ENCODE measurements at places on chromosomes 6 and 20. TPM values are rescaled to one million over a fixed set of nuclear protein-coding genes. Genes with fewer than 3 reads are reported as not detected.

DNA sequence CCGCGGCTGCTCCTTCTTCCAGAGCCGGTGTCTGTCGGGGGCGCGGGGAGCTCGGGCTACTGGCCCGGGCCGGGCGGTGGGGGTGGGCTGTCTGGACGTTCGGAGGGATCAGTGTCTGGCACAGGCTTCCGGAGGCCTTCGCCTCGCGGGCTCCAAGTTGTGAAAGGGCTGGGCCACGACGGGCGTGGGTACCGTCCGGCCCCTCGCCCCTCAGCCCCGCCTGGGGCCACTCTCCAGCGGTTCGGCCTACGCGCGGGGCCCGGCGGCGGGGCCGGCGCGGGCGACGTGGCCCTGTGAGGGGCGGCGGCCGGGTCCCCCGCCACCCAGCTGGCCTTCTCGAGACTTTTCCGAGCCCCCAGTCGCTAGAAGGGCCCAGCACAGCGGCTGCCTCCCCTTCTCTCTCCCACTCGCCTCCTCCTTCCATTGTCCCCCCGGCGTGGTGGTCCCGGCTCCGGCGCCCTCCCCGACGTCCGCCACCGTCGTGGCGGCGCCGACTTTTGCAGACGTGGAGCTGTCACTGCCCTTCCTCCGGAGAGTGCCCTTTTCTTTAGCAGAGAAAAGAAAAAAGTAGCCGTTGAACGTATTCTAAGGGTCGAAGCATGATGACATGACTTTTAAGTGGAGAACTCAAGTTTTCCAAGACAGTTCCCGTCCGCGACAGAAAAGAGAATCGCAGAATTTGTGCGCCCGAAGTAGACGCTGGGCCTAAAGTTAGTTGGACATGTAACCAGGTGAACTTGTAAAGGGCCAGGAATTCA lies 571 bp downstream of the ITCH start:
- peak; percentile 20 for DNase-seq

GRCh38 chr6:112180095-112180820 lies 74.1 kb downstream of the LAMA4 start:
- peak; percentile 80 for DNase-seq

The RHAG gene
- not detected for total RNA-seq

- DNase-seq, result no peak
Measured at GRCh38 chr6:168708526-168708925, 267.5 kb downstream of the SMOC2 start.

The PPP1R3G gene
- 0.18 TPM for total RNA-seq

DNA sequence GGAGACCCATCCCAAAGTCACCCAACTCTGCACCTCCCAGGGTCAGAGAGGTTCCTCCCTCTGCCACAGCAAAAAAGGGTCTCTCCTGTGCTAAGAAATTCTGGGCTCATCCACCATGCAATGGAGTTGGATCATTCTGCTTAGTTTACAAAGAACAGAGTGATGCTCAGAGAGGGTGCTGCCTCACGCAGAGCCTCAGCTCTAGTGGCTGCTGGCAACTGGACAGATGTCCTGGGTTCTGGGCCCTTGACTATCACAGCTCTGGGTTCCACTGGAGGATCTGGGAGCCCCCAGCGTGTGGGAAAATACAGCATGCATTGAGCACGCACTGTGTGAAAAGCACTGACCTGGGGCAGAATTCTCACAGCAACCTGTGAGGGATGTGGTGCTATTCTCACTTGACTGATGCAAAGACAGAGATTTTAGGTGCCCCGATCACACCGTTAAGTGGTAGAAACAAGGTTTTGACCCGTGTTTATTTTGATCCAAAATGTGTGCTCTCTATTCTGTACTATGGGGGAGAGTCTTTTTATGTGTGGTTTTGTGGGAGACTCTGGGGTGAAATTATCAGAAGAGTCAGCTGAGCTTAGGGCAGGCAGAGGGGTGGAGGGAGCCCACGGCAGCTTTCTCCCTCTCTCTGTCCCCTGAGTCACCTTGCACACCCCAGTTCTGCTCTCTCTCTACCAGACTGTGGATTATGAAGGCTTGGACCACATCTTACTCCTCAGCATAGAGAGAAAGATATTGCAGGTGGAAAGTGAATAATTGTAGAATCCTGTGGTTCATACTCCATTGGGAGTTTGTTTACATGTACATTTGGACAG lies 19.9 kb downstream of the TREML4 start:
- DNase-seq, result no peak

DNA sequence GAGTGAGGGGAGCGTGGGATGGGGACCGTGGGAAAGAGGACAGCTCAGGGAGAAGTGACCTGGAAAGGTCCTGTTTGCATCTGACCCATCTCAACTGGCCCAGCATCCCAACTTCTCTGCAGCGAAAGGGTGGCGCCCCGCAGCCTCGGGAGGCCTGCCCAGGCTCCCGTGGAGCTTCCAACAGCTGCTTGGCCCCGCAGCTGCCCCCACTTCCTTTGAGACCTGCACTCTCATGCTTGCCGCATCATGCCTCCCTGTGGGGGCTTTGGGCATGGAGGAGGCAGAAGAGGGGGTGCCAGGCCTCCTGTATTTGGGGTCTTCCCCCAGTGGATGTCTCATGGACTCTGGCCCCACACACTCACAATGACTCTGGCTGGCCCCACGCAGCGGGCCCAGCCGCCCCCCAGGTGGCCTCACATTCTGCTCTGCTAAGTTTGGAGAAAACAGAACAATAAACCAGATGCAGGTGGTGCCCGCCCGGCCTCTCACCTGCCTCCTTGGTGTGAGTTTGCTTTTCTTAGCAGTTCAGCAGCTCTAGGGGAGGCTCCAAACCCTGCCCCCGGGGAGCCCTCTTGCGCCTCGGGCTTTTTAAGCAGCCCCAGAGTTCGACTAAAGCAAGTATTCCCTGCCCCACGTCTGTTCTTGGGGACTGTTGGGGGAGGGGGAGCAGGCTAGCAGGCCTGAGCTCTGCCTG lies 40.7 kb downstream of the CPXM1 start:
- no peak for DNase-seq

The THEMIS gene
- not detected for total RNA-seq

DNA sequence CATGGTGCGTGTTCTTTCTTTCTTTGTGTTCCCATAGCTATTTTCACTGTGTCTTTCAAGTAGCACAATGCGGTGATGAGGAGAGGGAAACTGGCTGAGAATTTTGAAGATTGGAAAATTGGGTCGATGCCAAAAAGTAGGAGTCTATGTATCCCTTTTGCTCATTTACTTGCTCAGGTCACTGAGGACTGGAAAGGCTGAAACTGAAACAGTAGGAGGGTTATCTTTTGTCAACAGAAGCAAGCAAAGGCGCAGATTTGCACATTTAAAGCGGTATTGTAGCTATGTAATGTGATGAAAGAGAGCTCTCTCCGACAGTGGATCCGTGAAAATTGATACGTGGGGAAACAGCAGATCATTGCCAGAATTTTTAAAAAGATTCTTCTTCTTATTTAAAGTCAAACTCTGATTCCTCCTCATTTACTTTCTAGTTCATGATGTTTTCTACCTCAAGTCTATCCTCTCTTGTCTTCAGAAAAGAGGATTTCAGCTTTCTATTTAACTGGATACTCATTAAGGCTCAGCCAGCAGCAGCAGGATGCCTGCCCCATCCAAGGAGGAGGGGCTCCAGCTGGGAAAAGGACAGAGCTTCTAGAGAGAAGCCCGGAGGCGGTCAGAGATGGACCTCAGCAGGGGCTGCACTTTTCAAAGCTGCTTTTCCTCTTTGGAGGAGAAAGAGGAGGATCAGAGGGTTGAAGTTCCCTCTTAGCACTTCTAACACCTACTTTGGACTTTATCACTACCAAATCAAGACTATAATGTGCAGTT lies 15.9 kb upstream of the FYN start:
- DNase-seq, result no peak

DNA sequence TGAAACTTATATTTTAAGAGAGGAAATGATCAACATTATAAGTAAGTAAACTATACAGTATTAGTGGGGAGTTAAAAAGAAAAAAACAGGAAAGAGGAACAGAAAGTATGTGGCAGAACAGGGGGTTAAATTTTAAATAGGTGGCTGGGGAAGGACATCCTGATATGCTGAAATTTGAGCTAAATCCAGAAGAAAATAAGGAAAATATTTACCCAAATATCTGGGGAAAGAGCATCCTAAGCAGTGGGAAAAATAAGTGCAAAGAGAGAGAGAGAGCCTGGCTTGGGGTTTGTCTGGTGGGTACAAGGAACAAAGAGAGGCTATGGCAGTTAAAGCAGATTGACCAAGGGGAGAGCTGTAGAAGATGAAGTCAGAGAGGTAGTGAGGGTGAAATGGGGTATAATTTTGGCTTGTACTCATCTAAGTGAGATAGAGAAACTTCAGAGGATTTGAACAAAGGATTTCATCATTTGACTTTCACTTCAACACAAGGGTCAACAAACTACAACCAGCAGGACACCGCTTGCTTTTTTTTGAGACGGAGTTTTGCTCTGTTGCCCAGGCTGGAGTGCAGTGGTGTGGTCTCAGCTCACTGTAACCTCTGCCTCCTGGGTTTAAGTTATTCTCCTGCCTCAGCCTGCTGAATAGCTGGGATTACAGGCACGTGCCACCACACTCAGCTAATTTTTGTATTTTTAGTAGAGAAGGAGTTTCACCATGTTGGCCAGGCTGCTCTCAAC lies 328.4 kb upstream of the CNR1 start:
- DNase-seq, result no peak

DNA sequence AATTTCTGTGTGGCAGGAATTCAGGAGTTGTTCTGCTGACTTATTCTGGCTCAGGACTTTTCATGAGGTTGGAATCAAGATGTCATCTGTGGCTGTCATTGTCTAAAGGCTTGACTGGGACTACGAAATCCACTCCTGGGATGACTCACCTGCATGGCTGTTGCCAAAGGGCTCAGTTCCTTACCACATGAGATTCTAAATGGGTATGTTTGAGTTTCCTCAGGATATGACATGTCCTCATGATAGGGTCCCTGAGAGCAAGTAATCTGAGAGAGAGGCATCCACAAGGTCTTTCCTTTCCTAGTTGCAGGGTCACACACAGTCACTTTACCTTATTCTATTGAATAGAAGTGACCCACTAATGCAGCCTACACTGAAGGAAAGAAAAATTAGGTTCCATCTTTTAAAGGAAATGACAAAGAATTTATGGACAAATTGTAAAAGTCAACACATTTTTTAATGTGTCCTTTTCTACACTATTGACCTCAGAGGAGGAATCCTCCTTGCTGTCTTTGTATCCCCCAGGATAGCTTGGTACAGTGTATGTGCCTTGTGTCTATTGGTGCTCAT lies 1025.0 kb upstream of the GJE1 start:
- DNase-seq, result peak; percentile 83

DNA sequence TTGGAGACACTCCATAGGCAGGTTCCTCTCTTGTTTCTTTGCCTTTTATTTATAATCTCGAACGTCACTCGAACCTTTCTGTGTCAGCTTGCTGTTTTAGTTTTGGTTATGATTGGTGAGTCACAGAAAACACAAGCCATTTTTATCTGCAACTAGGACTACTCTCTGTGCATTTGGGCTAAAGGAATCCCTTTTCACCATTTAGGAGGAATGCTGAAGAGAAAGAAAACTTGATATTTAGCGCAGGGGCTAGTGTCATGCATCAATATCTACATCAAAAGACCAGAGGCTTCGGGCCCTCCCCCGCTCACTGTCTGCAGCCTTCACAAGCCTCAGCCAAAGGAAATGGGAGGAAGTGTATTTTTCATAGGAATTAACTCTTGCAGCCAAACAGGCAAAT lies 507.8 kb upstream of the CITED2 start:
- peak; percentile 6 for DNase-seq

The ZNF311 gene
- 0.74 TPM for total RNA-seq

DNA sequence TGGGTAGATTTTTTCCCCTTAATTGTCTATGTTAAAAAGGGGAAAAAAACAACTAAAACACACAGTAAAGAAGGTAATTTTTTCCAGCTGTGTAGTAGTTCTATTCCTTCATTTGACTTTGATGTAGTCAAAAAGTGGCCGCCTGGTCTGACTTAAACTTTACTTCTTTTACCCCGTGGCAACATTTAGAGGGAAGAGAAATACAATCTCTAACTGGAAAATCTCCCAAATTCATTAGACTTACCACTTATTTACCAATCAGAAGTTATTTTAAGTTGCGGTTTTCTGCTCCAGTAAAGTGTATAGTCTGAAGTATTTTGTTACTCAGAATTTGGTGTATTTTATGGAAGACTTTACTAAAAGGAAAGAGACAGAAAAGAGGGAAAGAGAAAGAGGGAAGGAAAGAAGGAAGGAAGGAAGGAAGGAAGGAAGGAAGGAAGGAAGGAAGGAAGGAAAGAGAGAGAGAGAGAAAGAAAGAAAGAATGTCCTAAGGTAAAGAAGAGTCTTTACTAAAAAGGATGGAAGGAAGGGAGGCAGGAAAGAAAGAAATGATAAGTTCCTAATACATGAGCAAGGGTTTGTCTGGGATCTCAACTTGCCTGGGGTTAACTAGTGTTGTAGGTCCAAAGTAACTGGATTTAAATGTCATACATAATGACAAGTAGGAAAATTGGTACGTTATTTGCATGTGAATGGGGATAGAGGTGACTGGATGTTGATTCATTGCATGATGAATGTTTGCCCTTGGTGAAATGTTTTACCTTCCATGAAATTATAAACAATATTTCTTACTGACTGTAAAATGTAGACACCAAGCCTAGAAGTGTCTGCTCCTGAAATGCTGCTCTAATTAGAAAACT lies 135.1 kb downstream of the SAMD5 start:
- DNase-seq, result no peak

- peak; percentile 45 for DNase-seq
Measured at GRCh38 chr20:46928580-46929132, 34.0 kb downstream of the EYA2 start.
